ENCODE measurements at places on chromosomes 16 and 17.

GRCh38 chr17:34113089-34113488 lies 142.0 kb upstream of the CCL2 start:
- no peak for DNase-seq

DNA sequence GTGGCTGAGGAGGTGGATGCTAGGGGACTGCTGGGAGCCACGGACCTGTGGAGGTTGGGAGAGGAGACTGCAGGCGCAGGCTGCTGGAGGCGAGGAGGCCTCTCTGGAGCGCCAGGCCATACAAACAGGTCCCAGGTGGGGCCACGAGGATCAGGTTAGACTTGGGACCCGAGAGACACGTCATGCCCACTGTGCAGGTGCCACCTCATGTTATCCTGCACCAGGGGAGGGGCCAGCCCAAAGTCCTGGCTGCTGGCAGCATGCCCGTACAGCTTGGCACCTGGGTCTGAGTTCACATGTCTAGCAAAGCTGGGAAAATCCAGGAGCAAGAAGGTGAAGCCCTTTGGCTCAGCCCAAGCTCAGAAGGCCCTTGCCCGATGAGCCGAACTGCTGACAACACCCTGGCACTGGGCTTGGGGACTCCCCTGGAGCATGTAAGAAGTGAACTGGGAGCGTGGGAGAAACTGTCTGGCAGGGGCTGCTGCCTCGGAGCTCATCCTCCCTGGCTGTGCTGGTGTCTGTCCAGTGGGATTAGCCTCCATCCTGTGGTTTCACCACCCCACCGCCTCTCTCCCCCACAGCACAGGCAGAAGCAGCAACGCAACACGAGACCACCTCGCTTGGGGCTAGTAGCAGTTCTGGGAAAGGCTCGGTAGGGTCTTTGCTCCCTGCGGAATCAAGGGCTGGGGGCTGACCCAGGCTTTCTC lies 5.3 kb downstream of the ARHGDIA start:
- no peak for DNase-seq

DNA sequence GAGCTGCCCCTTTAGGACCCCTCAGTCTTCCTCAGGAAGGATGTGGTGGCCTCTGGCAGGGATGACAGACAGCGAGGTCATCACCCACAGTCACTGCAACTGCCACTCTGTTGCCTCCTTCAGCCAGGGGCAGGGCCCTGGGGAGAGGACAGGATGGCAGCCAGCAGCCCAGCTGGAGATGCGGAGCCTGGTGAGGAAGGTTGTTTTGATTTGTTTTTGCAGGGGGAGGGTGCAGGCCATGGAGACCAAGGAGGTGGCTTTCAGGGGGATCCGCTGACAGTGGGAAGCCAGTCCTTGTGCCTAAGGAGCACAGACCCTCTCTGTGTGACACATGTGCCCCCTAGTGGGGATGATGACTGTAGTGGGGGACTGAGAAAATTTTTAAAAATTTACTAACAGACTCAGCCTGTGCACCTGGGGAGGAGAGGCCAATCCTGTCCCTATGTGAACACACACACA lies 7.4 kb downstream of the PRCD start:
- DNase-seq: peak; percentile 67

GRCh38 chr17:27669136-27669535 lies 38.1 kb downstream of the LGALS9 start:
- no peak for DNase-seq

DNA sequence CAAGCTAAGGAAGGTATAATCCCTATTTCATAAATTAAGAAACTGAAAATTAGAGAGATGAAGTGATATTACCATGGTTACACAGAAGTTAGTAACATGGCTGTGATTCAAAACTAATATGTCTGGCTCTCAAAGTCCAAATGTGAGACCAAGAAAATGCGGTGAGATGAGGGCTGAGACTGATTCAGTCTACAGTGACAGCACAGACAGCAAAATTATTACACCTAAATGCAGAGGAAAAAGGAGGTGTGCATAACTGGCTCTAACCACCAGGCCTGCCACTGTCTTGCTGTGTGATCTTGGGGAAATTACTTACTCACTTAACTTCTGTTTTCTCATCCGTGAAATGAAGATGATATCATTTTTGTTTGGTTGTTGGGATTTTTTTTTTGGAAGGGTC lies 270.0 kb upstream of the SOX9 start:
- DNase-seq: no peak

DNA sequence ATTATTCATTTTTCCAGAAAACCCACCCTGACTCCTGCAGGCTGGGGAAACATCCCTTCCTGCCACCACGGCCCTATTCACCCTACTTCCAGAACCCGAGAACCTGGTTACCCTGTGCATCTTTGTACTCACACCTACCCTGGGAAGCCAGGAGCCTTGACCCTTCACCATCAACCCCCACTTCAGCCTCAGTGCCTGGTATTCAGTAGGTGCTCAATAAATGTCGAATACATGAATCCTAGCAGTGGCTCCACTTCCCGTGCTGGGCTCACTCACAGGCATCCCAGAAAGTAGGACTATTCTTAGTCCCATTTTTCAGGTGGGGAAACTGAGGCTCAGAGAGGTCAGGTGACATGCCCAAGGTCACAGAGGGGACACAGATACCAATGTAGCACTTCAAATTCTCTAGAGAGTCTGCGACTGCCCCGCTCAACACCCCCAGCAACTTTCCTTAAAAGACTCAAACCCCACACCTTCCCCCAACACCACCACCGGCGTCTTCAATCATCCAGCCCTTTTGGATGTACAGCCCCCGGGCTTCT lies 36.1 kb upstream of the CMIP start:
- no peak for DNase-seq

DNA sequence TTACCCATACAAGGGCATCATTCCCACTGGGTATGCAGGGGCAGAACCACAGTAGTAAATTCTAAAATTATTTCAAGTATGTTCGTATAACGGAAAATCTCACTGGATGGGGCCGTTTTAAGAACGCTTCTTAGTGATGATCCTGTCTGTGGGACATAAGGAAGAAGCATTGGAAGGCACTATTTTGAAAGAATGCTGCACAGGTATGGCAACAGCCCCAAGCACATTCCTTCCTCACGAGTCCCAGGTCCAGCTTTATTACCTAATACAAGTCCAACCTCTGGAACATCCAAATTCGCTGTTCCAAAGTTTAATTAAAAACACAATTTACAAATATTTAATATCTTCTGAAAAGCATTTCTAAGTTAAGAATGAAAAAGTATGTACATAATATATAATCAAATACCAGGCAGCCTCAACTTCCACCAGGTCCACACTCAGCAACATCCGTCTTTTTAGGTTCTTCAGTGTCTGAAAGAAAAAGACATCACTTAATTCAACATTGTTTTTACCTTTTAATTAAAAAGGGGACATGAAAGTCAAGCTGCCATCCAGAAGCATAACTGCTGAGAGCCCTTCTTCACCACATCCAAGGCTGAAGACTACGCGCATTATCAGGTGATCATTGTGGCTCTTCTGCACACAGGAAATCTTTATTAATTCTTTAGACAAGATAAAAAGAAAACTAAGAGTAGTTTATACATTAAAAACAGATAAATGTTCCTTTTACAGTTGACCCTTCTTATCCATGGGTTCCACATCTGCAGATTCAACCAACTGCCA lies 49.8 kb downstream of the BRD7 start:
- no peak for DNase-seq

DNA sequence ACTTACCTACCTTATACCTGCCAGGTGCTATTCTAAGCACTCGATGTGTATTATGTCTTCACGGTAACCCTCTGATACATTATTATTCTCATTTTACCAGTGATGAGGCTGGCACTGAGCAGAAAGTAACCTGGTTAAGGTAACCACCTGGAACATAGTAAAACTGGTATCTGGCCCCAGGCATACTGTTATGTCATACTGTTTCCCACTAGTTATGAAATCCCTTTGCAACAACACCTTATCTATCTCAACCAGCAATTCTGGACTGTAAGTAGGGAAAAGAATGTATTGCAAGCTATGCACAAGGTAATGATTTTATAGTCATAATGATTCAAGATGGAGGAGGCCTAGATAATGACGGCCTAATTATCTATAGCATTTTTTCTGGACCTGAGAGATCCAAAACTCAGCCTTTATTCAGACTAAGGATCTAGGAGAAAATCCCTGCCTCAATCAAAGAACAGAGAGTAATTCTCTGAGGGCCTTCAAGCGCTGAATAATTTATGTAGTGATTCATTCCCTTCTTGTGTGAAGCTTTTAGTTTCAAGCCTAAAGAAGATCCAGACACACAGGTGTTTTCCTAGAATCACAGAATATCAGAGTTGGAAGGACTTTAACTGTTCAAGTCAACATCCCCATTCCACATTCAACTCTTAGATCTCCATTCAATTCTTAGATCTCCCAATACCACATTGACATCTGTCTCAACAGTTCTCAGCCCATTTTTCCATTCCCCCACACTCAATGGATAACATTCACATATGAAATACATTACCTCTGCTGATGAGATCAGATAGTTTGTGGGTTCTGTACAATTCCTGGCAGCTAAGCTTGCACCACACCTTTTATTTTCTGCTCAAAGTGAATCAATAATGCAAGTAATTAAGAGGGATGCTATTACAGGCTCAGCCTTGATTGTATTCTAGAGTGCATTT lies 14.9 kb upstream of the MMD start:
- DNase-seq: no peak

DNA sequence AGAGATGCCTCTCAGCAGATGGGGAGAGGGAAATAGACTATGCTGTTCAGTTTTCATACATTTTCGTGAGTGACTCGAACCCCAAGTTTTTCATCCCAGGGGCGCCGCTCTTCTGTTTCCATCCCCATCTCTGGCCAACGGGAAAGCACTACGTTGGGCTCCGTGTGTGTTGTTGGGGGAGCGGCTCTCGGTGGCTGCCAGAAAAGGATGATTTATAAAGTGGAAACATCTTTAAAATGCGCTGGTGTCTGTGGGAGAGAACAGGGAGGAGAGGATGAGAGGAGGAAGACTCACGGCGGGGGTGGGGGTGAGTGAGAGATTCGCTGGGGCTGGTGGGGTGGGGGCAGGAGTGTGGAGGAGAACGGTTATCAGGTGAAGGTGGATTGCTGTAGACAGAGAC lies 5.8 kb downstream of the TBX4 start:
- DNase-seq: no peak

GRCh38 chr17:67831268-67831667 lies 6.0 kb downstream of the BPTF start:
- no peak for DNase-seq

DNA sequence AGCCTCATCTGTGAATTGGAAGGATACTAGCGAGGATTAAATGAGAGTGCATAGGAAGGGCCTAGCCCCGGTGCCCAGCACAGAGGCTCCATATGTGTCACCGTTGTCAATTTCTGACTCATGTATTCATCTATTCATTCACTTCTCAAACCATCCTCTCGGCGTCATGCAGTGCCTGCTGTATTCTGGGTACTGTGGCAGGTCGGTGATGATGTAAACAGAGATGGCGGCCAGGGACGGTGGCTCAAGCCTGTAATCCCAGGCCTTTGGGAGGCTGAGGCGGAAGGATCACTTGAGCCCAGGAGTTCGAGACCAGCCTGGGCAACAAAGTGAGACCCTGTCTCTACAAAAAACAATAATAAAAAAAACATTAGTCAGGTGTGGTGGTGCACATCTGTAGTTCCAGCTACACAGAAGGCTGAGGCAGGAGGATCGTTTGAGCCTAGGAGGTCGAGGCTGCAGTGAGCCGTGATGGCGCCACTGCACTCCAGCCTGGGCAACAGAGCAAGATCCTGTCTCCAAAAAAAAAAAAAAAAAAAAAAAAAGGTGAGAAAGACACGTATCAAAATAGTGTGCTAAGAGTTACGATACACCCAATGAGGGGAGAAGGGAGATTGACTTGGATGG lies 4.3 kb upstream of the PPP1R1B start:
- no peak for DNase-seq

DNA sequence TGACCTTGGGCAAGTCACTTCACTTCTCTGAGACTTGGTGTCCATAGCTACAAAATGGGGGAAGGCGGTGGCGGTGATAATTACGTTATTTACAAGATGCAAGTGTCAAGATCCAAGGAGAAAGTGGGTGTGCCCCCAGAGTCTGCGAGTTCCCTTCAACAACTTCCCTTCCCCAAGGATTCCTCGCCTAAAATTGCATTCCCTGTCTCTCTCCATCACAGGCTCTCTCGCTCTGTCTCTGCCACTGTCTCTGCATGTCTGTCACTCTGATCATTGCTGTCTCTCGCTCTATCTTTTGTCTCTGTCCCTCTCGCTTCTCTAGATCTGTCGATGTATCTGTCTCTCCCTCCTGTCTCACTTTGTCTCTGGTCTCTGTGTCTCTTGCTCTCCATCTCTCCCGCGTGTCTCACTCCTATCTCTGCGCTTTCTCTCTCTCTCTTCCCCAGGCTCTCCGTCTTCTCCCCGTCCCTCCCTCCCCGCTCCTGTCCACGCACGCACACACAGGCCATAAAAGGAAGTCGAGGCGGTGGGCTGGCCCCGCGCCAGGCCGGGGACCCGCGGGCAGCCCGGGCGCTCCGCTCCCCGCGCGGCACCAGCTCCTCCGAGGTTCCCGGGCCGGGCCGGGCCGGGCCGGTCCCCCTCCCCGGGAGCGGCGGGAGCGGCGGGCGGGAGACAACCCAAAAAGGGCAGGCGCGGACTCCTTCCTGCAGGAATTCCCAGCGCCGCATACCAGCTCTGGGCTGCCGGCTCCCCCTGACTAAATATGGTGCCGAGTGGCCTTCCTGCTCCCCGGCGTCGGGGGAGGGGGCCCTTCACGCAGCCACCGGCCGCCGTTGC lies 1.1 kb upstream of the MYH11 start:
- no peak for DNase-seq

DNA sequence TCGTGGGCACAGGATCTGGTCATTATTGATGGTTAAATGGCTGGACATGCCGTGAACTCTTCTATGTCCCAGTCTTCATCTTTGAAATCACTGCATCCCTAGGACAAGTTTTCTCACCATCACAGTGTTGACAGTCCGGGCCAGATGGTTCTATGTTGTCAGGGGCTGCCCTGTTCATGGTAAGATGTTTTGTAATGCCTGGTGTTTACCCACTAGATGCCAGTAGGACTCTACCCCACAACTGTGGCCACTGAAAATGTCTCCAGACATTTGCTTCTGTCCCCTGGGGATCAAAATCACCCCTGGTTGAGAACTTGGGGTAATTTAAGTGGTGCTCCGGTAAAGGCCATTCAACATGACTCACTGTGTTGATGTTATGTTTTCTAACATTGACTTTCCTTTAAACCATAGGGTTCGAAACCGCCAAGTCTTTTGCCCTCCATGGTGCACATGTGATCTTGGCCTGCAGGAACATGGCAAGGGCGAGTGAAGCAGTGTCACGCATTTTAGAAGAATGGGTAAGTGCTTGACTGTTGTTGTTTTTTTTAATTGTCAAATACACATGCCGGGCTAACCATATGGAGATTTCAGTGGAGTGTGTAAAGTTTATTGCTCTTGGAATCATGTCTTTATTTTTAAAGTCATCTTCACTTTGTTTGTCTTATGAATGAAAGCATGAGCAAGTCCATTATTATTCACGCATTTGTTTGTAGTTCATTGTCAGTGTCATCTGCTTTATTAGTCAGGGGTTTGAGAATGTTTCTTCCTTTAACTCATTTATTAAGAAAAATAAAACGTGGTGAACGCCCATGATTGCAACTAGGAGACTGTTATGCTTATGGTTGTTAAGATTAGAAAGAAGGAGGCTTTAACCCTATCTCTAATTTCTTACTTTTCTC lies 64.6 kb downstream of the WWOX start:
- DNase-seq: no peak

GRCh38 chr16:29806641-29807425 lies 504 bp downstream of the MAZ start:
- no peak for DNase-seq

Measured in GM12891 (cell line).